Left lobe of liver (tissue), 2 donors: ENCODE measurements at places on chromosomes 1 and 21. TPM values are rescaled to one million over a fixed set of nuclear protein-coding genes. Genes with fewer than 3 reads are reported as not detected.
A peak's percentile ranks its signal among the peaks of the same experiment; 100 is the strongest.

TMEM240 gene
- total RNA-seq = 0.98 TPM

GRIK3 gene
- total RNA-seq = 0.03 TPM

SELENBP1 gene
- total RNA-seq = 408 TPM

FCRLB gene
- total RNA-seq = 0.53 TPM

- no peak for DNase-seq
Observed at GRCh38 chr1:201917362-201918033, 28.8 kb downstream of the SHISA4 start.

GRCh38 chr1:46533179-46533864, 18.1 kb downstream of the KNCN start:
- DNase-seq = no peak

DNA sequence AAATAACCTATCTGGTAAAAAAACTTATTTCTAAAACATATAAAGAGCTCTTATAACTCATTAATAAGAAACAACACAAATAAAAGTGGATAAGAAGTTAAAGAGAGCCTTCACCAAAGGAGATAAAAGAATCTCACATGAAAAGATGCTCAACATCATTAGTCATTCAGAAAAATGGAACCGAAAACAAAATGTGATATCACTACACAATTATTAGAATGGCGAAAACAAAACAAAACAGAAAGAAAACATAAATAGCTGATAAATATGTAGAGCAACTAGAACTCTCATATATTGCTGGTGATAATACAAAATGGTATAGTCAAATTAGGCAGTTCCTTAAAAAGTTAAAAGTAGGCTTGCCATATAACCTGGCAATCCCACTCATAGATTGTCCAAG, 1109.3 kb downstream of the PLA2G4A start:
- no peak for DNase-seq

- DNase-seq = peak; percentile 72
Observed at GRCh38 chr1:20604678-20605077, 15.8 kb downstream of the CDA start.

DNA sequence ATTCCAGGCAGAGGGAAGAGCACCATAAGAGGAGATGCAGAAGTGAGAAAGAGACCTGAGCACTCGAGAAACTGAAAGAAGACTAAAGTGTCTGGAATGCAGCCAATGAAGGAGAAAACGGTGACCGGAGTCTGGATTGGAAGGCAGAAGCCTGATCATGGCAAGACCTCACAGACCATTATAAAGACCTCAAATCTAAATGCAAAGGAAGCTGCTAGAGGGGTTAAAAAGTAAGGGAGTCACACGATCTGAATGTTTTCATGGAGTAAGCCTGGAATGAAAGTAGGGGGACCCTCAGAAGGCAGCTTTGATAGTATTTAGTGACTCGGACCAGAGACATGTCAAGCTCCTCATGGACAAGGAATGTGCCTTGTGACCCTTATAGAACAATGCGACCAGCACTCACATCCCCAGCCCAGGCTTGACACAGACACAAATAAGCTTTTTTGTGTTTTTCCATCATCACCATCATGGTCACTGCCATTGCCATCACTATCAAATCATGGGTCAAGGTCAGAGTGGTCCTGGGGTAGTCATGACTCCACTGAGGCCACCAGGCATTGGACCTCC, 183.6 kb downstream of the SEC16B start:
- no peak for DNase-seq

DNA sequence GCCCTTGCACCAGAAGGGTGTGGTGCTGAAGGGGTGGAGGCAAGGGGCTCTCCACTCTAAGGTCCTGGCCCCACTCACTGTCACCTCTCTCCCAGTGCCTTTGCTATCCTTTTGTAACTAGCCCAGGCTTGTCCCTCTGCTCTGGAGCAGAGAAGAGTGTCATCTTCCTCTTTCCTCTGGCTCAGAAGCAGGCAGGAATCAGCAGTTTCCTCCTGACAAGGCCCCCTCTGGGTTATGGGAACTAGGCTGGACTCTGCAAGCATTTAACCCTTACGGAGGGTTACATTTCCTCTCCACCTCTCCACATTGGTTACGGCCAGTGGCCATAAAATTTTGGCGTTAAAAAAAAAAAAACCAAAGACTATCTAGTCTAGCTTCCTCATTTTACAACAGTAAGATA, 30.4 kb downstream of the PLXNA2 start:
- DNase-seq = no peak

GRCh38 chr1:77718181-77718580, 35.7 kb upstream of the ZZZ3 start:
- DNase-seq = no peak

- DNase-seq = no peak
Observed at GRCh38 chr1:165737196-165737595, 31.5 kb downstream of the TMCO1 start.
